ENCODE measurements at places on chromosomes 2 and 18.

GRCh38 chr18:77906103-77906892, 656.6 kb downstream of the GALR1 start:
- H3K4me1 ChIP-seq = no peaks in the 10 kb centered on the region
- no peaks in the 10 kb centered on the region for H3K36me3 ChIP-seq
- no peak for DNase-seq
- H3K4me3 ChIP-seq = no peak overlapping the region

GRCh38 chr18:9323750-9324445, 10.7 kb upstream of the TWSG1 start:
- H3K27me3 ChIP-seq = no peaks in the 10 kb centered on the region
- DNase-seq = no peak
- no peak overlapping the region for H3K27ac ChIP-seq

GRCh38 chr18:74789078-74789477, 191.4 kb downstream of the ZNF407 start:
- no peak overlapping the region for H3K27ac ChIP-seq
- H3K27me3 ChIP-seq = no peaks in the 10 kb centered on the region
- no peaks in the 10 kb centered on the region for H3K4me1 ChIP-seq
- H3K4me3 ChIP-seq = no peak overlapping the region
- DNase-seq = no peak
- H3K36me3 ChIP-seq = no peaks in the 10 kb centered on the region

DNA sequence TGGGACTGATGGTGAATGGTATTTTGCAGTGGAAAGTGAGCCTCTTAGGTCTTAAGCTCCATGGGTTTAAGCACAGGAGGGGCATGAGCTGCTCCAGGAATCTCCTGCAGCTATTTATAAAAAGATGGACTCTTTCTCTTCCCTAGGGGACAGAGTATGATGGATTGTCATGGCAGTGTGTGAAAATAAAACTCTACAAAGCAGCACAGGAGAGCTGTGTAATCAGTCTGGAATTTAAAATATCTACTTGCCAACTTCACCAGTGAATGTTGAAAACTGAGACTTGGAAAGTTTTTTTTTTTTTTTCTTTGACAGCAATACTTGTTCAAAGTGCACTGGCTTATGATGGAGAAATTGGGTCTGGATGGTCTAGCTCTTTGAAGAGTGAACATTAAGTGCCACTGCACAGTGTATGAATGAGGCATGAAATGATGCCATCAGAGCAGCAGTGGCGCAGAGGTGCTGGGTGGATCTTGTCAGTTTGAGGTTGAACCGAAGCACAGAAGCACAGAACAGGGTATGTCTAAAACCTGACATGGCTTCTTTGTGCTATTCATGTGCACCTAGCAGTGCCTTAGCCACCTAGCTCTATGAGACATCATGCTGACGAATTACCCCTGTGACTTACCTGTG, 245.4 kb downstream of the PTPRM start:
- DNase-seq = no peak
- H3K27ac ChIP-seq = no peak overlapping the region
- H3K36me3 ChIP-seq = peaks cover 13% of the 10 kb centered on the region

DNA sequence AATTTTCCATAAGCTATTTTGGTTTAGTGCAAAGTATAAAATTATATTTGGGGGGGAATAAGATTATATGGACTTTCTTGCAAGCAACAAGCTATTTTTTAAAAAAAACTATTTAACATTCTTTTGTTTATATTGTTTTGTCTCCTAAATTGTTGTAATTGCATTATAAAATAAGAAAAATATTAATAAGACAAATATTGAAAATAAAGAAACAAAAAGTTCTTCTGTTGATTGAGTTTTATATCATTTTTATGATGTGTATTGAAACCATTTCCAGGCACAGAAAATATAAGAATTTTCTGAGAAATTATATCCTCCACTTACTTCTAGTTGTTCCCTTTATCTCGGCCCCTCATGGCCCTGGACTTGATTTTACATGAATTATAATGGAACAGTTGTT, 3.7 kb downstream of the CCL20 start:
- no peak overlapping the region for H3K27ac ChIP-seq
- no peak overlapping the region for H3K4me3 ChIP-seq
- no peaks in the 10 kb centered on the region for H3K27me3 ChIP-seq
- DNase-seq = no peak
- no peaks in the 10 kb centered on the region for H3K36me3 ChIP-seq

All from GM23338 (cell line).